Effector memory CD4-positive, alpha-beta T cell (primary cell): ENCODE measurements at places on chromosomes 11 and 22.

GRCh38 chr11:18347471-18348125 is 25.2 kb downstream of the GTF2H1 start:
- no peak for DNase-seq

GRCh38 chr11:13487661-13488030 is 8.2 kb downstream of the PTH start:
- DNase-seq = peak; percentile 5

DNA sequence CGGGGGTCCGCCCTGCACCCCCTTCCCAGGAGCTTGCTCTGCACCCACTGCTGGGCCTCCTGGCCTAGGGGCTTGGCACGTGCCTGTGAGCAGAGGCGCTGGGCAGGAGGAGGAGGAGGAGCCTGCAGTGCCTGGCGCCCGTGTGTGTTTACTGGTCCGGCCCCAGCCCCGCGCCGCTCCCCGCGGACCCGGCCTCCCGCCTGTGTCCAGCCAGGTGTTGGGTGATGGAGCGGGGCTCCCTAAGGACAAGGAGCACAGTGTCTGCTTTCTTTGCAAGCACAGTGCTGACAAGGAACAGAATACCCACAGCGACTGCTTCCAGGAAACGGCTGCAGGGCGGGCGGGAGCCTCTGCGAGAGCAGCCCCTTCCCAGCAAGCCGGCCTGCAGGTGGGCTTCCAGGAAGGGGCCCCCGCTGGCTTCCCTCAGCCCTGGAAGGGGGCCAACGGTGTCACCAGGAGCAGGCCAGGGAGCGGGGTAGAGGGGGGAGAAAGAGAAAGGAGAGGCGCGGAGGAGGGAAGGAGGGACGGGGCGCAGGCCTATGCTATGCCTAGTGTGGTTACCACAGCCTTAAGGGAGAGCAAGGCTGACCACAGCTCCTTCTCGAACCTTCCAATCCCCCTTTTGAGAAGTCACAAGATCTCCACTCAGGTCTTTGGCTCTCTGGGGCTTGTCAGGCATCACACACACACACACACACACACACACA is 6.6 kb downstream of the H19 start:
- no peak for DNase-seq

GRCh38 chr11:69398529-69399492 is 82.7 kb upstream of the LINC01488 start:
- DNase-seq = no peak

- DNase-seq = no peak
Observed at GRCh38 chr11:66112601-66113499, 42.8 kb downstream of the PACS1 start.

- DNase-seq = no peak
Observed at GRCh38 chr11:17331669-17332068, 19.9 kb upstream of the NCR3LG1 start.
